ENCODE measurements at places on chromosomes 5 and 9.

DNA sequence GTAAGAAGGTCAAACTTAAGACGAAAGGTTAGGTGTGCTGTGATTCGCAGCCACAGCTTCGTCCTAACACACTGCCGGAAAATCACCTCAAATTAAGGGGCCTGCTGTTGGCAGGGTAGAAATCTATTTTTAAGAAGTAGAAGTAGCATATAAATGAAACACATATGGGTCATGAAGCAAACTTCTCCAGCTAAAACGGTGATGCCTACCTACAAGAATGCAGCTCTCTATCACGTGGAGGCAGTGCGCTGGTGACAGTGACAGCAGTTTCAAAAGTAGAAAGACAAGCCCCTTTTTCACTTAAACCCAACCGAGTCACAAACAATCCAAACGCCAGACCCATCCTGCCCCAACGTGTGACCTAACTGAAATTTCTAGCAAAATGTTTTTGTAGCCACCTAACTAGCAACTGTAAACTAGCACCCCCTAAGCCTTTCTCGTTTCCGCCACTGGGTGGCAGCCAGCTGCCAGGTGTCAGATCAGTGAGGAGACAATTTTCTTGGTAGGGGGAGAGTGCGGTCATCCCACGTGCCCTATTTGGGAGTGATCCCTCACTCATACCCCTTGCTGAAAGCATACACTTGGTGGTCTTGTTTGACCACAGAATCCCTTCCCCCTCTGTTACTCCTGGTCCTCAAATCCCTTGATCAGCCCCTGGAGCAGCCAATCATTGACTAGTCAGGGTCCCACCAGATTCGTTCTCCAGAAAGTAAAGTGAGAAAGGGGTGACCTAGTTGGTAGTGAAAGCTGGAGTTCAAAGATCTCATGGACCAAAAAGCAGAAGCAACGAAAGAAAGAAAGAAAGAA lies 71.8 kb upstream of the MAMDC2 start:
- DNase-seq: peak; percentile 13

GRCh38 chr9:34570376-34570775 lies 19.1 kb downstream of the CNTFR start:
- DNase-seq: no peak

DNA sequence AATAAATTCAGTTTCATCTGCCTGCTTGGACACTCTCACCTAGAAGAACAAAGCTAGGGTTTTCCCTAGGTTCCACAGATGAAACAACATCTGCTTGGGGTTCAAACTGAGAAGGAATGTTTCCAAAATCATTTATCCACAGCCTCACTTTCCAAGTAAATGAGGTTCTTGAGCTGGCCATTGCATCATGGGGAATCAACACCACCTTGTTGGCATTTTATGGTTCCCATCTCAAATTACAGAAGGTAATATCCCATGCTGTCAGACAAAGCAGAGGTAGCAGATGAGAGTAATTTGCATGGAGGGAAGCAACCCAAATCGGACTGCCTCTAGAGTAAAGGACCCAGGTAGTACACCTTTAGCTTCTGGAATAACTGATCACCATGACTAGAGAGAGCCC lies 10.5 kb upstream of the NR4A3 start:
- no peak for DNase-seq

GRCh38 chr5:112682621-112683061 lies 55.0 kb upstream of the APC start:
- DNase-seq: no peak

GRCh38 chr5:124207118-124207517 lies 539.3 kb downstream of the ZNF608 start:
- DNase-seq: no peak

GRCh38 chr5:50447228-50447627 lies 6.1 kb upstream of the EMB start:
- no peak for DNase-seq

DNA sequence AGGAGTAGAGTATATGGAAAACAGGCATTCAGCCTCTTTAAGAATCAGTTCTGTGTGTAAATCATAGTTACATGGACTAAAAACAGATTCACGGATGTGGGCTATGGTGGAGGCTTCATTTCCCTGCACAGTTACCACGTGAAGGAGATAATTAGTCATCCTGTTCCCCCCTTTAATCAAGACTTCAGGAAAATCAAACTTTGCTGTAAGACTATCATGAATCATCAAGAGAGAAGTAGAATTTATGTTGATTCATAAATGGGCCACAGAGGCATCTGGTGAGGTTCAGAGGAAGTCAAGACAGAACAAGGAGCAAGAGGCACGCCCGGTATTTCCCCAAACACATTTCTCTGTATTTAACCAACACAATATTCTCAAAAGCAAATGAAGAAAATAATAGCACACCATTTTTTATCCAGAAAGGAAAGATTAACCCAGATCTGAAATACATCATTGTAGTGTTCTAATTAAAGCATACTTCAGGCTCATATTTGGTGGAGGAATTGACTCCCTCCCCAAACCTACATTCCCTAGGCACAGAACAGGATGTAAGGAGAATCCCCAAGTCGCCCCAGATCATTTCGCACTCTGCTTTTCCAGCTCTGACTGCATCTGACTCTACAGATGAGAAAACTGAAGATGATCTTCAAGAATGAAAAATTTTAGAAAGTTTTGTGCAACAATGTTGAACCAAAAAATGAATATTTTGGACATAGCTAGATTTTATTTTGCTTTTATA lies 175.8 kb upstream of the GAS1 start:
- peak; percentile 0 for DNase-seq

GRCh38 chr9:95836072-95836471 lies 39.4 kb upstream of the ERCC6L2 start:
- DNase-seq: no peak

- DNase-seq: no peak
Observed at GRCh38 chr9:114895521-114895991, 34.8 kb downstream of the TNFSF8 start.
